Stomach (tissue), 19 donors: ENCODE measurements at places on chromosomes 16 and 17. TPM values are rescaled to one million over a fixed set of nuclear protein-coding genes. Genes with fewer than 3 reads are reported as not detected.
A peak's percentile ranks its signal among the peaks of the same experiment; 100 is the strongest.

Gene TMEM204
- total RNA-seq, result 15.2 TPM

DNA sequence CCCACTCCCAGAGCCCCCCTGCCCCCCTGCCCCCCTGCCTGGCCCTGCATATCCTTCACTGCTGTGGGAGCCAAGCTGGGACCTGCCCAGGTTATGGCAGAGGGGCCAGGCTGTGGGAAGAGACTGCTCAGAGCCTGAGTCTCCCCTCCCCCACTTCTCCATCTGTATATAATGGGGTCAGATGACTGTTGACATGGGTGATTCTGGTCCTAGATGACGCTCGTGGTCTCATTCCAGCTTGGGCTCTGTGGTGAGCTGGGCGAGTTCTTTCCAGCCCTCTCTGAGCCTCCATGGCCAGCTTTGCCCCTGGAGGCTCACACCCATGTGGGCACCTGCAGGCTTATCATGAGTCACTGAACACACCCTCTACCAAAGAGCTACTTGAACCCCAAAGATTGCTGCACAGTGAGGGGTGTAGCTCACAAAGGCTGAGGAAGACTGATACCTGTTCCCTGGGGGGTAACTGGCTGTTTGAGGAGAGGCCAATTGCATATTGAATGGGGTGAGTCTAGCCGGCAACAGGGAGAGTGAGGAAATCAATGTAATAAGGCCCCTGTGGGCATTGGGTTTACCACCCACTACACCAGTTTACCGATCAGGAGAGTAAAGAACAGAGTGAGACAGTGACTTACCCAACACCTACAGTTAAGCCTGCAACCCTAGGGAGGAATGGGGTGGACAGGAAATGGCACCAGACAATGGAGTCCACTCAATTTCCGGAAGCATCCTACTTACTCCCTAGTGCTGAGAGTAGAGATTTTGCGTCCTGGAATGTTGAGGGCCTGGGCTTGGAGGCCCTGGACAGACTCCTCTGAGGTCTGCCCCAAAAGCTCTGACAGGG is 4.2 kb upstream of the SREBF1 start:
- H3K4me1 ChIP-seq, result peaks cover 50% of the 10 kb centered on the region
- H3K27ac ChIP-seq, result peak overlapping the region; percentile 100
- no peak for DNase-seq
- H3K36me3 ChIP-seq, result peaks cover 4% of the 10 kb centered on the region

DNA sequence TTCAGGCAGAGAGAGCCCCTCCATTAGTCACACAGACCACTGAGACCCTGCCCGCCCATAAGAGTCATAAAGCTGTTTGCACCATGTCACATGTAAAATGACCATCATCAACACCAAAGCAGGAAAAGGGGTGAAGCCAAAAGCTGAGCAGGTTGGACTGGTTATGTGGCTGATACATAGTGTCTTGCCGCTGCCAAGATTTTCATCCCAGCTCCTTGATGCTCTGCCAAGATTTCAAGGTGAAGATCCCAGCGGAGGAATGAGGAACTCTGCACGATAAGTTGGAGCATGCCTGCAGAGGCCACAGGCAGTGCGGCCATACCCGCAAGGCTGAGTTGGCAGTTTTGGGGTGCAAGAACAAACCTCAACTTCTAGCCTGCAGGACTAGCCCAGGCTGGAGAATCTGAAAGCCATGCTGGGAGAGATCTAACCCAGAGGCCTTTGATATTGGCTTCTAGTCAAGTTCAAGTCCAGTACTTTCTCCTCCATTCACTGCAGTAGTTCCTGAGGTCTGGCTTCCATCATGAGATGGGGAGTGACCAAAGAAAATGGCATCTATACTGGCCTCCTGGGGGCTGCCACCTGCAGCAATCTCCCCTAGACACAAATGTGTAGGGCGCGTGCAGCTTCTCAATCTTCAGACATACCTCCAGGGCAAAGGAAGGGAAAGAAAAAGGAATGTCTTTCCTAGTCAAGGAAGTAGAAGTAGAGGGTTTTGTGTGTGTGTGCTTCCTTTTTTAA is 79.7 kb upstream of the NOL11 start:
- H3K4me3 ChIP-seq, result no peak overlapping the region
- H3K36me3 ChIP-seq, result no peaks in the 10 kb centered on the region
- no peaks in the 10 kb centered on the region for H3K27me3 ChIP-seq
- H3K4me1 ChIP-seq, result peaks cover 28% of the 10 kb centered on the region
- peak overlapping the region; percentile 36 for H3K27ac ChIP-seq
- peak; percentile 55 for DNase-seq

Gene FA2H
- 54.7 TPM for total RNA-seq

GRCh38 chr16:85923153-85924021 is 24.4 kb downstream of the IRF8 start:
- H3K4me1 ChIP-seq, result no peaks in the 10 kb centered on the region
- H3K27ac ChIP-seq, result peak overlapping the region; percentile 39
- DNase-seq, result no peak
- no peaks in the 10 kb centered on the region for H3K27me3 ChIP-seq
- no peak overlapping the region for H3K4me3 ChIP-seq

GRCh38 chr17:79078476-79079190 is 4.0 kb downstream of the ENGASE start:
- no peak overlapping the region for H3K4me3 ChIP-seq
- H3K36me3 ChIP-seq, result peaks cover 46% of the 10 kb centered on the region
- no peak overlapping the region for H3K27ac ChIP-seq
- no peaks in the 10 kb centered on the region for H3K27me3 ChIP-seq
- no peak for DNase-seq

GRCh38 chr16:3242709-3243108 is 7.8 kb upstream of the ZNF200 start:
- H3K4me1 ChIP-seq, result no peaks in the 10 kb centered on the region
- H3K36me3 ChIP-seq, result no peaks in the 10 kb centered on the region
- no peaks in the 10 kb centered on the region for H3K27me3 ChIP-seq
- H3K4me3 ChIP-seq, result no peak overlapping the region
- no peak for DNase-seq

Gene ASB16
- 0.73 TPM for total RNA-seq

GRCh38 chr16:71929048-71929447 is 33.7 kb downstream of the IST1 start:
- no peak overlapping the region for H3K4me3 ChIP-seq
- peak overlapping the region; percentile 59 for H3K27ac ChIP-seq
- H3K36me3 ChIP-seq, result peaks cover 27% of the 10 kb centered on the region
- peaks cover 73% of the 10 kb centered on the region for H3K4me1 ChIP-seq
- no peak for DNase-seq

DNA sequence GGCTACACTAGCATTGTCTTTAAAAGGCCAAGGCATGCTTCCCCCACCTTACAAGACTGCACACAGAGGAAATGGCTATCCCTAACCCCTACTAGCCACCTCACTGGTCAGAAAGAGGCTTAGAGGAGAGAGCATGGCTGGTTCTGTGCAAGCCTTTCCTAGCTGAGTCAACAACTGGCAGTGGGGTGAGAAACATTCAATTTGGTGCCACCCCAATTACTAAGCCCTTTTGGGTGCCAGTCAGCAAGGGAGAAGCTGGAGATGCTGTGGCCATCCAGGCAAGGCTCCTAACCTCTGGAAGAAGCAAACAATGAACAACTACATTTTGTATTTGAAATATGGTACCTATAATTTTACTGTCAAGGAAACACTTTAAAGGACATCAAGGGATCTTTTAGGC is 4.7 kb upstream of the KAT7 start:
- peak overlapping the region; percentile 68 for H3K27ac ChIP-seq
- no peak overlapping the region for H3K4me3 ChIP-seq
- H3K4me1 ChIP-seq, result peaks cover 58% of the 10 kb centered on the region
- H3K27me3 ChIP-seq, result no peaks in the 10 kb centered on the region
- H3K36me3 ChIP-seq, result no peaks in the 10 kb centered on the region

GRCh38 chr16:25692351-25692741 is 587 bp downstream of the HS3ST4 start:
- peak overlapping the region; percentile 41 for H3K4me3 ChIP-seq
- H3K27me3 ChIP-seq, result peaks cover 23% of the 10 kb centered on the region
- no peak overlapping the region for H3K27ac ChIP-seq
- peaks cover 35% of the 10 kb centered on the region for H3K4me1 ChIP-seq
- peak; percentile 37 for DNase-seq

GRCh38 chr17:49551221-49552069 is 24.2 kb upstream of the NXPH3 start:
- no peak overlapping the region for H3K27ac ChIP-seq
- H3K4me3 ChIP-seq, result no peak overlapping the region
- no peaks in the 10 kb centered on the region for H3K36me3 ChIP-seq
- H3K4me1 ChIP-seq, result peaks cover 5% of the 10 kb centered on the region
- H3K27me3 ChIP-seq, result no peaks in the 10 kb centered on the region

Gene C17orf113
- 2.5 TPM for total RNA-seq

DNA sequence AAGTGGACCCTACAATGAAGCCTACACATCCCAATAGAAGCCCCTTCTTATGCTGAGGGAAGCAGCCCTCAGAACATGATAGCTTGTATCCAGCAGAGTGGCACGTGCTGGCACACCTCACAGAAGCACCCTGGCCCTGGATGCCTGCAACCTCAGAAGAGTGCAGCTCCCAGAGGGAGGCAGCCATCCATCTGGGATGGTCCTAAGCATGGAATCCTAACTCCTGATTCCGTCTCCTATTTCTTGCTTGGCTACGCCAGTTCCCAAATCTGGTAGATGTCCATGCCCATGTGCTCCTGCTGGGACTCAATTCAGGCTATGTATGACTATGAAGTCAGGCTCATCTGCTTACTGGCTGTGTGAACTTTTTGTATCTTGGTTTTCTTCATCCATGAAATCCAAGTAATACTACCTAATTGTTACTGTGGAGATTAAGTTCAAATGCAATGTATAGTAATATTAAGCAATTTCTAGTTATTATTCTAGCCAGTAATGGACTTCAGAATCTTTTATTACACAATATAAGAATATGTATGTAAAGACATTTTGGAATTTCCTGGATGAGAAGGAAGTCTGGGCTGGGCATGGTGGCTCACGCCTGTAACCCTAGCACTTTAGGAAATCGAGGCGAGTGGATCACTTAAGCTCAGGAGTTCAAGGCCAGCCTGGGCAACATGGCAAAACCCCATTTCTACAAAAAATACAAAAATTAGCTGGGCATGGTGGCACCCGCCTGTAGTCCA is 32.4 kb downstream of the SIAH1 start:
- H3K36me3 ChIP-seq, result peaks cover 29% of the 10 kb centered on the region
- no peak overlapping the region for H3K4me3 ChIP-seq
- H3K27ac ChIP-seq, result no peak overlapping the region
- no peak for DNase-seq
- peaks cover 8% of the 10 kb centered on the region for H3K4me1 ChIP-seq
- H3K27me3 ChIP-seq, result no peaks in the 10 kb centered on the region

DNA sequence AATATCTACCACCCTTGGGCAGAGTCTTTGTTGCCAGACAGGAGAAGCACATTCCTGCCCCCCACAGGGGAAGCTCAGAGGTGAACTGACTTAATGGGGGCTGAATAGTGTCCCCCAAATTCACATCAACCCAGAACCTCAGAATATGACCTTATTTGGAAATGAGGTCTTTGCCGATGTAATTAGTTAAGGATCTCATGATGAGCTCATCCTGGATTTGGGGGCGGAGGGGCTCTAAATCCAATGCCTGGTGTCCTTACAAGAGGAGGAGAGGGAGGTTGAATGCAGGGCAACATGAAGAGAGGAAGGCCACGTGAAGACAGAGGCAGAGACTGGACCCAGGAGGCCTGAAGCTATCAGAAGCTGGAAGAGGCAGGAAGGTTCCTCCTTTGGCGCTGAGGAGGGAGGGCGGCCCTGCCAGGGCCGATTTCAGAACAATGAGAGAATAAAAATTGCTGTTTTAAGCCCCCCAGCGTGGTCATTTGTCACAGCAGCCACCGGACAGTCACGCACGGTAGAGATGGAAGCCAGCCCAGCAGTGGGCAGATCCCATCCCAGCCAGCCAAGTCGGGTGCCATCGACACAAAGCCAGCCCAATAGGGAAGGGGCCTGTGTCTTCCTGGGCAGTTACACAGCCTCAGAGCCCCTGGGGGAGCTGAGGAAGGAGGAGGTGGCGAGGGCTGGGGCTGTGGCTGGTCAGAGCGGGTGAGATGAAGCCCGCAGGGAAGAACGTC is 21.3 kb downstream of the C16orf74 start:
- H3K4me1 ChIP-seq, result no peaks in the 10 kb centered on the region
- H3K36me3 ChIP-seq, result no peaks in the 10 kb centered on the region
- no peak for DNase-seq
- H3K27me3 ChIP-seq, result no peaks in the 10 kb centered on the region
- no peak overlapping the region for H3K27ac ChIP-seq
- H3K4me3 ChIP-seq, result no peak overlapping the region

DNA sequence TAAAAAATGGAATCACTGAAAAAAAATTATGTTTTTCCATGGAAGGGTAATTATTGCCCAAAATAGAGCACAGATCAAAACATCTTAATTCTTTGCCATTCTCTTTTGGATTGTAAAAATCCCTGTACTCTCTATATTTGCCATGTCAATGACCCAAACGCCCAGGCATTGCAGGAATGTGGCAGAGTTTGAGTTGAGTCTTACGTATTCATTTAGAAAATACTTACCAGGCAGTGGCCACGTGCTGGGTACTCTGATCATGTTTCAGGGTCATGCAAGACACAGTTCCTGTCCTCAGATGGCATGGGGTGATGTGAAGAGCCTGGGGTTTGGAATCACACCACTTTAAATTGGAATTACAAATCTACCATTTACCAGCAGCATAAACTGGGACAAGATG is 267.7 kb downstream of the ABCC12 start:
- no peak for DNase-seq
- no peaks in the 10 kb centered on the region for H3K4me1 ChIP-seq
- no peaks in the 10 kb centered on the region for H3K36me3 ChIP-seq
- no peak overlapping the region for H3K4me3 ChIP-seq

Gene TSPOAP1
- 9.0 TPM for total RNA-seq

Gene KRT27
- total RNA-seq, result not detected

Gene TMEM100
- total RNA-seq, result 23.2 TPM

DNA sequence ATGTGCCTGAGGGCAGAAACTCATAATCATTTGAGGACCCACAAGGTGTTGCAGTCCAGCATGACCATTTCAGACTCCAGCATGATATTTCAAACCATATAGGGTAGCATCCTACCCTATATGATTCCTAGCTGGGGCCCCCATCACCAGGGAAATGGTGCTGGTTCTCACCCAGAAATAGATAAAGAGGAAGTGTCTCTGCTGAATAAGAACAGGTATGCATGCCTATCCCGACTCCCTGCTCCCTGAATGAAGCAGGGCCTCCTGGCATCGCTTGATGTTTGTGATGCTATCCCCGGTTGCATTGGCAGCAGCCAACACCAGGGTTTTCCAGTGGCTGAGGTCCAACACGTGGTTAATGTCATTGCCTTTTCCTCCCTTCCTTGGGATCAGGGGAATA is 17.1 kb upstream of the HEATR6 start:
- H3K36me3 ChIP-seq, result no peaks in the 10 kb centered on the region
- peaks cover 13% of the 10 kb centered on the region for H3K4me1 ChIP-seq
- no peak overlapping the region for H3K4me3 ChIP-seq
- no peak overlapping the region for H3K27ac ChIP-seq

- H3K4me3 ChIP-seq, result no peak overlapping the region
- no peaks in the 10 kb centered on the region for H3K27me3 ChIP-seq
- DNase-seq, result no peak
- H3K27ac ChIP-seq, result no peak overlapping the region
- no peaks in the 10 kb centered on the region for H3K36me3 ChIP-seq
Observed at GRCh38 chr17:80845069-80845862, 146.4 kb upstream of the CHMP6 start.

- DNase-seq, result peak; percentile 80
- peaks cover 39% of the 10 kb centered on the region for H3K4me1 ChIP-seq
- H3K27me3 ChIP-seq, result peaks cover under 1% of the 10 kb centered on the region
- no peaks in the 10 kb centered on the region for H3K36me3 ChIP-seq
- H3K4me3 ChIP-seq, result no peak overlapping the region
- peak overlapping the region; percentile 89 for H3K27ac ChIP-seq
Observed at GRCh38 chr16:89581861-89582563, 6.5 kb downstream of the CPNE7 start.

Gene FBXW10
- not detected for total RNA-seq

- H3K36me3 ChIP-seq, result peaks cover 33% of the 10 kb centered on the region
- H3K4me1 ChIP-seq, result peaks cover 47% of the 10 kb centered on the region
- H3K4me3 ChIP-seq, result peak overlapping the region; percentile 49
- H3K27ac ChIP-seq, result peak overlapping the region; percentile 83
- DNase-seq, result no peak
- H3K27me3 ChIP-seq, result no peaks in the 10 kb centered on the region
Observed at GRCh38 chr17:42853597-42853967, 2.6 kb downstream of the AOC3 start.
